Osteocyte (in vitro differentiated cells): ENCODE measurements at places on chromosomes 12 and 14.

DNA sequence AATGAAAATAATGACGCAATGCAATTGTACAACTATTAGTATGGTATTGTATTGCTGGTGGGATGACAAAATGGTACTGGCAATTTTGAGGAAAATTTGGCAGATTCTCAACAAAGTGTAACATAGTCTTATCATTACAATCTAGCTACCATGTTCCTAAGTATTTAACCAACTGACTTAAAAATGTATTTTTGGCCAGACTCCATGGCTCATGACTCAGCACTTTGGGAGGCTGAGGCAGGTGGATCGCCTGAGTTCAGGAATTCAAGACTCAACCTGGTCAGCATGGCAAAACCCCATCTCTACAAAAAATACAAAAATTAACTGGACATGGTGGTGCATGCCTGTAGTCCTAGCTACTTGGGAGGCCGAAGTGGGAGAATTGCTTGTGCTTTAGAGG lies 1409.5 kb downstream of the AACS start:
- DNase-seq = no peak

DNA sequence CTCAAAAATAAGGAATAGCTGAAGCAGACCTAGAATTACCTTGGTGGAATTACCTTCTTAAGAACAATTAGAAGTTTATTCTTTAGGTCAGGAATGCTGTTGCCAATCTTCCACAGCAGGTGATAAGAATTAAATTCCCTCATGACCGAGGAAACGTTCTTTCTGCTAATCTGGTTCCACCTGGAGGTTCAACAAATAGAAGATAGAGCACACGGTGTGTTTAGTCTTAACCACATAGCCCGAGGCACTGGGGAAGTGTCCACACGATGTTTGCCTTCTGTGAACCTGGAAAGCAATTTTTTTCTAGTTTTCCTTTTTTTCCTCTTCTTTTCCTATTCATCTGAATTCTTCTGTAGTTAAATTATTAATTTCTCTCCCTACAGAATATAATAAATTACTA lies 906.9 kb downstream of the NRXN3 start:
- no peak for DNase-seq

- DNase-seq = no peak
Measured at GRCh38 chr14:61563880-61564617, 131.3 kb upstream of the HIF1A start.

DNA sequence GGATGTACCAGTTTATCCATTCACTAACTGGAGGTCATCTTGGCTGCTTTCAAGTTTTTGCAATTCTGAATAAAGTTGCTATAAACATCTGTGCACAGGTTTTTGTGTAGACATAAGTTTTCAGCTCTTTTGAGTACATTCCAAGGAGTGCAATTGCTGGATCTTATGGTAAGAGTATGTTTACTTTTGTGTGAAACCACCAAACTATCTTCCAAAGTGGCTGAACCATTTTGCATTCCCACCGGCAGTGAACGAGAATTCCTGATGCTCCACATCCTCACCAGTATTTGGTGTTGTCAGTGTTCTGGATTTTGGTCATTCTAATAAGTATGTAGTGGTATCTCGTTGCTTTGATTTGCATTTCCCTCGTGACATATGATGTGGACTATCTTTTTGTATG lies 150.5 kb upstream of the BCL2L14 start:
- no peak for DNase-seq

DNA sequence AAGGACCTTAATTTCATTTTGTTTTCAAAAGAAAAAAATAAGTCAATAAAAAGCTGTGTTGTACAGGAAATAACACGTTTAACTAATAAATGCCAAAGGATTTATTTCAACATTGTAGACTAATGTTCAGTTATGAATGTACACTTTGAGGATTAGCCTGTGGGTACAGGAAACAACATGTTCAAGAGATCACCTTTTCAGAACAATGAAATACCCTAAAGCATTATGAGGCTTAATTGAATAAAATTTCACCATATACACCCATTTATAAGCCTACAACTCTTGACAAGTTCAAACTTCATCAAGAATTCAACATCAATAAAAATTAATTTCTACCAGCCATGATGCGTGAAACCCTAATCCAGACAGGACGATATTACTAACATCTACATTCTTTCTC lies 56.6 kb upstream of the SLC6A15 start:
- DNase-seq = no peak

- no peak for DNase-seq
Measured at GRCh38 chr12:97177481-97177880, 270.4 kb downstream of the NEDD1 start.

DNA sequence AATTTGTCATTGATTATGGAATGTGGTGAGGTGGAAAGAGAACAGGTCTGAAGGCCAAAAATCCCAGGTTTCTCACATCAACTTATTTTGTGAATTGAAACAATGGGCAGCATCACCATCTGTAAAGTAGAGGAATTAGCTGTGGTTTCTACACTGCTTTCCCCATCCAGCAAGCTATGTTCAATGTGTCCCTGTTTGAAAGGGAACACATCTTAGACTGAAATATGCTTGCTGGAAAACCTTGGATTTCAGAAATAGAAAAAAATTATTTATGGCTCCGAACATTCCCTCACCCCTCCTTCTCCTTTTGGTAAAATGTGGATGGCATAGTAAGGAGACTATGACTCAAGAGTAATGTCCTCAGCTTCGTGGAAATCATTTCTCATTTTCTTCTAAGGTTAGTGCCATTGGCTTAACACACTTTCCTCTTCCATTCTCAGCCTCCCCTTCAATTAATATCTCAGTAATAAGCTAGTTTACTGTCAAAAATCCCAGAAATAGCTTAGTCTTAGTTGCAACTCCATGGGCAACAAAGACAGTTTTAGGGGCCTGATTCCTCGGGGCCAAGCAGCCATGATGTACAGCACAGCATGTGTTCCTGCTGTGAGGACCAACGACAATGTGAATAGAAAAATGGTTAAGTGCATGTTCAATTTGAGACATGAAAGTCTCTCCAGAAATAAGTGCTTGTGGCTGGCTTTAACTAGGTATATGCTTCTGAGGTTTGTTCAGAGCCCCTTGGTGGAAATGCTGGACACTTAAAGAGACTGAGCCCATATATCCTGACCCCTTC lies 205.8 kb upstream of the SLC38A2 start:
- DNase-seq = no peak

- peak; percentile 76 for DNase-seq
Measured at GRCh38 chr14:97844042-97844441, 1046.9 kb downstream of the VRK1 start.

- DNase-seq = no peak
Measured at GRCh38 chr12:119829439-119829838, 47.7 kb downstream of the CIT start.

- no peak for DNase-seq
Measured at GRCh38 chr14:23153851-23154796, 29.3 kb downstream of the SLC7A8 start.

DNA sequence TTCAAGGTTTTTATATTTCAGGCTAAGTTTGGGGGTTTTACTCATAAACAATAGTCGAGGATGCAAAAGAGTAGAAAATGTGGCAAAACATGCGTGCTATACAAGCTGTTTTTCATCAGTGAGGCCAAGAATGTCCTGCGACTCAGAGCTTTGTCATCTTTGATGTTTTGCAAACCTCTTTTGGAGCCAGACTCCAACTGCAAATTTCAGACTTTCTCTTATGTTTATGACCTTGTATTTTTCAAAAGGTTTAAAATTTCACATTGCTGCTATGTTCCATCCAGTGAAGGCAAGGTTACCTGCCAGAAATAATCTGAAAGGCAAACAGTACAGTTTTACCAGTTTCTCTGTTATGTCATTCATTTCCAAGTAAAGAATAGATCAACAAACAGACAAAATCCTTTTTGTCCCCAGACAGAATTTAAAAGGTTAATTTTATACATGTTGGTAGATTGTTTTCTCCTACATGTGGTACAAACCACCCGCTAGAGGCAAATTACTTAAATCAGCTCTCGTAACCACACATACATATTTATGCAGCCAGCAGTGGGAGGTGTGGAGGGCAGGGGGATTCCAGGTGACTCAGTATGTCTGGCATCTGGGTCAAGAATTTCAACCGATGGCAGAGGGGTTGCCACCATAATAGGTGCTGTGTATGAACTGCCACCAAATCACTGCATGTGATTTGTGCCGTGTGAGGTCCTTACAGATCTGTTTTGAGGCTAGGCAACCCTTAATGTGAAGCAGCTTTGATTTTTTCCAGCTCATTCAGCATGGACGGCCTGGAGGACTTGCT lies 119.8 kb upstream of the CPM start:
- DNase-seq = no peak

- DNase-seq = peak; percentile 51
Measured at GRCh38 chr14:73462048-73462715, 3.8 kb upstream of the NUMB start.

DNA sequence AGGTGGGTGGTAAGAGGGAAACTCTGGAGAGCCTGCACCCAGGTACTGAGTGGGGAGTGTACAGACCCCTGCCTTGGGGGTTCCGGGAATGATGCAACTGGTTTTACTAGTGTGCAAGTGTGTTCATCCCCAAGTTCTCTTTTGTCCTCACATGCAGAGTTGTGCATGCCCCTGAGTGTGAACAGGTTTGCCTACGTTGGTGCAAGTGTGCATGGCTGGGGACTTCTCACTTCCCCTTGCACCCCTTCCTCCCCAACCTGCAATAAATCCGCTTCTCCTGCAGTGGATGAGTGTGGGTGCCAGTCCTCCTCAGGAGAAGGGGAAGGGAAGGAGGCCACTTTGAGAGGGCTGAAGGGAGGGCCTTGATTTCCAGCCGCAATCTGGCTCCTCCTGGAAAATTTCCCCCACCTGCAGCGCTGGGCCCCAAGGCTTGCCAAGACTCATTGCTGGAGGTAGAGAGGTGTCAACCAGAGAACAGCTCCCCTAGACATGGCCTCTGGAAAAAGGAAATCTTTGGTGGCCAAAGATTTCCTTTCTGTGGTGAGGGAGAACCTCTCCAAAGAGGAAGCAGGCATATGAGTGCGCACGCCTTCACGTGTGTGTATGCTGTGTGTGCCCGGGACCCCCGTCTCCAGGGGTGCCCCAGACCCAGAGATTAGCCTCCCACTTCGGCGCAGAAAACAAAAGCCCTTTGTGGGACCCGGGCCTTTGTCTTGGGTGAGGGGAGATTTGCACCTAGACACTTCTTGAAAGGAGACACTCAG lies 5.5 kb downstream of the AQP2 start:
- DNase-seq = no peak

- DNase-seq = no peak
Measured at GRCh38 chr12:54160089-54160488, 28.7 kb downstream of the SMUG1 start.
